Thyroid gland (tissue), 4 donors: ENCODE measurements at places on chromosomes 6 and 20. TPM values are rescaled to one million over a fixed set of nuclear protein-coding genes. Genes with fewer than 3 reads are reported as not detected.

Gene COL10A1
- not detected for total RNA-seq

Gene MOG
- not detected for total RNA-seq

Gene ARMH2
- total RNA-seq, result not detected

- no peak overlapping the region for H3K27ac ChIP-seq
- H3K36me3 ChIP-seq, result no peaks in the 10 kb centered on the region
- DNase-seq, result no peak
- no peaks in the 10 kb centered on the region for H3K27me3 ChIP-seq
Measured at GRCh38 chr6:55543633-55544309, 35.2 kb downstream of the HMGCLL1 start.

GRCh38 chr6:36195471-36196112, 952 bp upstream of the BRPF3 start:
- H3K4me1 ChIP-seq, result peaks cover 10% of the 10 kb centered on the region
- peak overlapping the region; percentile 93 for H3K27ac ChIP-seq
- peaks cover 3% of the 10 kb centered on the region for H3K36me3 ChIP-seq
- DNase-seq, result peak; percentile 39
- H3K27me3 ChIP-seq, result no peaks in the 10 kb centered on the region

DNA sequence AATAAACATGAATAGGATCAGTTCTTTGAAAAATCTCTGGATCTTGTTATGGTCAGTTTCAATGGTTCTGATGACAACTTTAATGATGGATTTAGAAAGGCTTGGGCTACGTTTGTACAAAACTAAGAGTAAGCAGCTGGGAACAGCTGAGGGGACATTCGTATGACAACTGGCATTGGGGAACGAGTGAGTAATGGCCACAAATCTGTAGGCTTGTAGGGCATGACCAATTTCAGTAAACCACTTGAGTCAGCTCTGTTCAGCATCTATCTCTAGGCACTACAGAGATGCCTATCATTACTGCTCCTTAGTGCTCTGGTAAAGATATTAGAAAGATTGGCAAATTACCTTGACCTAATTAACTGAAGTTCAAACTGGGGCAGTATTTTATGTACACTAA, 1375.6 kb downstream of the EPHA7 start:
- DNase-seq, result no peak
- H3K27me3 ChIP-seq, result no peaks in the 10 kb centered on the region
- no peak overlapping the region for H3K27ac ChIP-seq
- no peak overlapping the region for H3K4me3 ChIP-seq
- no peaks in the 10 kb centered on the region for H3K4me1 ChIP-seq

DNA sequence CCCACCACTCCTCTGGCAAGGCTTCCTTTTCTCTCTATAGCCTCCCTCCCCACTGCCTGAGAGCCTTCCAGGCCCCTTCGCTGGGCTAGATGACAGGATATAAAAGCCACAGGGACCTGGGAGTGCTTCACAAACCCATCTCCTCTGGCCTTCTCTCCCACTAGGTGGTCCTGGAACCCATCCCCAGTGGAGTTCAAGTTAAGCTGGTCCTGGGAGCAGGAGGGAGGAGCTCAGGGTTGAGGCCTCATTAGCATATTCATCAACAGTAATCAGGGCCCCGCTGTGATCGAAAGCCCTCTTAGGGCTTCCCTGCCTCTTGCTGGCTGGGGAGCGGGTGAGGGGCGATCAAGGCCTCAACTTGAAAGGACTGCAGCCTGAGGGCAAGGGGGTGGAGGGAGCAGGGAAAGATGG, 9.1 kb downstream of the EBF4 start:
- no peaks in the 10 kb centered on the region for H3K27me3 ChIP-seq
- H3K36me3 ChIP-seq, result no peaks in the 10 kb centered on the region
- no peak overlapping the region for H3K4me3 ChIP-seq

- H3K27me3 ChIP-seq, result no peaks in the 10 kb centered on the region
- H3K27ac ChIP-seq, result no peak overlapping the region
- DNase-seq, result no peak
- H3K4me1 ChIP-seq, result no peaks in the 10 kb centered on the region
- no peak overlapping the region for H3K4me3 ChIP-seq
Measured at GRCh38 chr6:8875986-8876385, 440.6 kb upstream of the SLC35B3 start.

GRCh38 chr6:33724102-33725023, 12.9 kb upstream of the UQCC2 start:
- H3K27me3 ChIP-seq, result no peaks in the 10 kb centered on the region
- no peak overlapping the region for H3K4me3 ChIP-seq
- peak overlapping the region; percentile 76 for H3K27ac ChIP-seq
- DNase-seq, result no peak

GRCh38 chr6:169263836-169264608, 10.4 kb upstream of the THBS2 start:
- H3K36me3 ChIP-seq, result no peaks in the 10 kb centered on the region
- H3K27ac ChIP-seq, result no peak overlapping the region
- H3K27me3 ChIP-seq, result no peaks in the 10 kb centered on the region
- peak; percentile 65 for DNase-seq
